ENCODE measurements at places on chromosomes 12 and 14.

DNA sequence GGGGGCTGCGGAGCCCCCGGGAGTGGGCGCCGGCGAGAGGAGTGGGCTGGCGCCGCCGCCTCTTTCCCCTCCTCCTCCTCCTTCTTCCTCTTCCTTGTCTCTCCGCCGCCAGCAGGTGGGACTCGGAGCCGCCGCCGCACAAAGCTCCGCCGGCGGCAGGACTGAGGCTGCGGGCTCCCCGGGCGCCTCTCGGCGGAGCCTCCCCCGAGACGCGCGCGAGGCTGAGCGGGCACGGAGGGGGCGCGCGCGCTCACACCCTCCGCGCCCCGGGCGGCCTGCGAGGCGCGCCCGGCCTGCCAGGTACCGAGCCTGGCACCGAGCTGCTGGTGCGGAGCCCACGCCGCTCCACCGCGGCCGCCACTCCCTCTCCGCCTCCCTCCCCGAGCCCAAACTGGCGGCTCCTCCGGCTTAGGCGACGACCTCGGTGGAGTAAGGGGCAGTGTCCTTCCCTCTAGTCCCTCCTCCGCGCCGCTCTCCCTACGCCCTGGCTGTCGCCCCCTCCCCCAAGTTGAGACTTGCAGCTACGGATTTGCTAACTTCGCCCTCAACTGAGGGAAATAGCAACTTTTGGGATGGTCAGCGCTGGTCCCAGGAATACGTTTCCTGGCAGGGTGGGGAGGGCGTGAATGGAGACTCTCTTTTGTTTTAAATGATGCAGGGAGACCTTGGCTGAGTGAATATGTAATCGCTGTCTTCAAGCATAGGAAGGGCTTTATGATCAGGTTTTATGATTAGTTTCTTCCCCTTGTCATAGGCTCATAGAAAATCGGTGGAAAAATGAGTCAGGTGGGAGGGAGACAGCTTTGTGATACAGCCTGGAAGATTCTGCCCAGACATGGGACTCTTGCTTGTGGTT, 199.5 kb upstream of the CAND1 start:
- peak; percentile 15 for DNase-seq

GRCh38 chr12:24079083-24079482, 129.6 kb upstream of the SOX5 start:
- no peak for DNase-seq

- DNase-seq = no peak
These were observed 30.9 kb upstream of the SYNDIG1L start for GRCh38 chr14:74456684-74457564.

- no peak for DNase-seq
These were observed 56.8 kb upstream of the CNOT2 start for GRCh38 chr12:70186436-70186835.

DNA sequence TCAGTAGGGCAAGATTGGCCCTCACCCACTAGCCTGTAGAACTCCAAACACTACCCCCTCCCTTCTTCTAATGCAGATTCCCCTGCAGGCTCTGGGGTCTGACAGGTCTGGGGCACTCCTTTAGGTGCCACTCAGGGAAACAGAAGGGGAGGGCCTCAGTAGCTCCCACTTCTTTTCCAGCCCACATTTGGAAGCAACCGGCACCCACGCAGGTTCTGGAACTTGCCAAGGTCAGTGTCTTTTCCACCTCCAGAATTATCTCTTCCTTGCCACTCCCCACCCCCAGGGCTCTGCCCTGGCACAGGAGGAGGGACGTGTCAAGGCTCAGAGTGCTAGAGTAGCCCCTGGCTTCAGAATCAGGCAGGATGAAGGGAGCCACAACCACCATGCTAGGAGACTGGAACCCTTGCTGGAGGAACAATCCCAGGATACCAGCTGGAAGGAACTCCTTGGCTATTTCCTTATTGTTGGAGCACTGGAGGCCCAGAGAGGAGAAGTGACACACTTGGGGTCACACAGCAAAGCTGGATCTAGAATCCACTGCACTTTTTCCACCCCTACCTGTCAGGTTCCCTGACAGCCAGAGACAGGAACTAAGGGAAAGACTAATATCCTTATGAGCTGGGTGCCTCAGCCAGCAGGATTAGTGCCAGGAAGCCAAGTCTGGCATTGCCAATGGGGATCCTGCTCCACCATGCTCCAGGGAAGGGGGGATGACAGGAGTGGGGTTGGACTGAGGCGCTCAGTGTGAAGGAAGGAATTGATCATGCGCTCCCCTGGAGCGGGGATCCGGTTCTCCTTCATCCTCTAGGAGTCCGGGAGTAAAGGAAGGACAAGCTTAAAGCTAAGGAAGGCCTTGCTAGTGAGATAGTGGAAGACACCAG, 1.8 kb upstream of the FIGNL2 start:
- no peak for DNase-seq

GRCh38 chr14:52078721-52079120, 9.9 kb upstream of the NID2 start:
- DNase-seq = no peak

DNA sequence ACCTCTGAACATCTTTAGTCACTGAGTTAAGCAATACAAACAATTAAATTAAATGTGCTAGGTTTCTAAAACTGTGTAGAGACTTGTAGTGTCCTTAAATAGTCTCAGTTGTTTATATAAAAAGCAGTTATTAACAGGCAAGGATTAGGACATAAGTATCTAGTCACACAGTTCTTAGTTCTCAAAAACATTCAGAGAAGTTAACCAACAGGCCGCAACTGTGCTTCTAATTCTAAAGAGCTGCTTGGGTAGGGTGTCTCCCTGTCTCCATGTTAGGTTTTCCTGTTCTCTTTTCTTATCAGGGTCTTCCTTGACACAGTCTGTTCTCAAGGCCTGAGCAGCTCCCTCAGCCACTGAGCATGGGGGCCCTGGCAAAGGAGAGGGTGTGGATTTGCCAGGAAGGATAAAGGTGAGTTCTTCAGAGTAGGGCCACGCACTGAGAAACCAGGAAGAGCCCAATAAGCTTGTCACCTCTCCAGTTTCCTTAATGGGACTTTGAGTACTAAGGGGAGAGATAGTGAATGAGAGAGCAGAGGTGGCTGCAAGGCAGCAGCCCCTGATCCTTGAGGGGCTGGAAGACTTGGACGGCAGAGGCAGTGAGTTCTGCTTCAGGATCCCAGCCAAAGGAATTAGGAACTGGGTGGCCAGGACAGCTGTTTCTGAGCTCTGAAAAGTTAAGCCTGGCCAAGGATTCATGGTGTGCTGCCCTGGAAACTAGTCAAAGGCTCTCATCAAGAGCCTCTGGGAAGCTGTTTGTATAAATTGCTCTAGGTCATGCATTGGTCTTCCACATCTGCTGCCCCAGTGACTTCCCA, 177.3 kb downstream of the MYRFL start:
- DNase-seq = no peak

- DNase-seq = no peak
These were observed 435.2 kb upstream of the DCN start for GRCh38 chr12:91617818-91618217.

DNA sequence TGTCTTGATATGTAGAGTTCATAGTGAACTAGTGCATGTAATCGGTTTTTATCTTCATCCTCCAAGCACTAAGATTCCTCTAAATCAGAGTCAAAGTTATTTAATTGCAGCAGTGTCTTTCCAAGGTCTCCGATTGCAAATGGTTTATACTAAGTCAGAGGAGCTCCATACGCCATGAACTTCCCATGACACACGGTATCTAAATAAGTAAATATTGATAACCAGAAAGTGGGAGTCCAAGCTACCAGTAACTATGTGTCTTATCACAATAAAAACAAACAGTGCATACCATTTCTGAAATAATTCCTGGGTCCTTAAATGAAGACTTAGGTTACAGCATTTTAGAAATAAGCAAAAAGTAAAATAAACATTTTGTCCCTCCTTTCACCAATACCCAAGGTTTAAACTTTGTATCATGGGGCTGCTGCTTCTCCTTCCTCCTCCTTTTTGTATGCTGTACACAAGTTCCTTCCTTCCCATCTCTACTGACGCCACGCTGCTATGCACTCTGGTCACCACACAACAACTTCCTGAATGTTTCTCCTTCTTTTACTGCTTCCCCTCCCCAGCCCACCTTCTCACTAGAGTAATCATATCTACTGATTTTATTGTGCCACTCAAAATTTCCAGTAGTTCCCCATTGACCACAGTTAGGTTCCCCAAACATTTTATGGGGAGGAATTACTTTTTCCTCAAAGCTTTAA, 10.7 kb downstream of the NR1H4 start:
- DNase-seq = no peak

- no peak for DNase-seq
These were observed 117.6 kb downstream of the SCARB1 start for GRCh38 chr12:124745891-124746570.

- DNase-seq = no peak
These were observed 121.9 kb downstream of the PDE3A start for GRCh38 chr12:20490213-20490612.

GRCh38 chr12:121791671-121792551, 1.6 kb downstream of the RHOF start:
- DNase-seq = no peak

DNA sequence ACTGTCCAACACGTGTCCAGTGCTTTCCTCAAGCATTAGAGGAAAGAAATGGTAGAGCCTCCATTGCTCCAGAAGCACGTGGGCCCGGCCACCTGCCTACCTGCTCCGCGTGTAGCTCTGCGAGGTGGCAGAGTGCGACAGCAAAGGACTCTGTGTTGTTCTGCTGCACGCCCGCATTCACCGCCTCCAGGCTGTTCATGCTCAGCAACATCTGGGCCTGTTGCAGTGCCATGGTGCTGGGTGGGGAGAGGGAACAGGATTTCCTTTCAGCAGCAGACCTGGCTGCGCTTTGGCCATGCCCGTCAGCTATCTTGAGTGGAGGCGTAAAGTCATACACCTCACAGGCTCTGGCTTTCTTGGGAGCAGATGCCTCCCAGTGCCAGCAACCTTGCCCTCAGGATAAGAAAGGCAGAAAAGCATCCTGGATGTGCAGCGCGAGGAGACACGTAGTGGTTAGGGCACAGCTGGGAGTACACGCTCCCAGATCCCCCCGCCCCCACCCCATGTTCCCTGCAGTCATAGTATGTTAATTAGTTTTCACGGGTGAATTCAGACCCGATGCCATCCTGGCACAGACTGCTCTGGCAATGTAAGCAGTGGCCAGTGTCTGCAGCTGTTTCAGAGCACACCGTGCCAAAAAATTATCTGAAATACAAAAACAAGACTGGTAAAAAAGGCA, 25.1 kb downstream of the ANAPC5 start:
- no peak for DNase-seq

DNA sequence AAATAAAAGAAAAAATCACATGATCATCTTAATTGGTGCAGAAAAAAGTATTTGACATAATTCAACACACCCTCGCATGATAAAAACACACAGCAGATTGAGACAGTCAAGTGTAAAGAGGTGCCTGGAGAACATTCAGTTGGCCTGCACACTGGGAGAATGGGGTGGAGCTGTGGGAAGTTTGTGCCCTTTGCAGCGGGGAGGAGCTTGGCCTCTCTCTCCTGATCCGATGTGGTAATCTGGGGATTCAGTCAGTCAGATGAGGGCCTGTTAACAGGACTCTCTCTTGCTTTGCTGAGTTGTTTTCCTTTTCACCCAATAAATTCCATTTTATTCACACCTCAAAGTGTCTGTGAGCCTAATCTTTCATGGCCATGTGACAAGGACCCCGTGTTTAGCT, 5.9 kb downstream of the SERPINA6 start:
- no peak for DNase-seq

- DNase-seq = no peak
These were observed 369.2 kb downstream of the NAV3 start for GRCh38 chr12:78199926-78200325.

GRCh38 chr12:64128366-64128765, 93.7 kb downstream of the KICS2 start:
- DNase-seq = no peak

GRCh38 chr14:40694023-40694422, 912.7 kb upstream of the LRFN5 start:
- no peak for DNase-seq

- no peak for DNase-seq
These were observed 5.6 kb downstream of the MLEC start for GRCh38 chr12:120692524-120693033.

GRCh38 chr14:34398024-34398423, 64.0 kb downstream of the SPTSSA start:
- no peak for DNase-seq

DNA sequence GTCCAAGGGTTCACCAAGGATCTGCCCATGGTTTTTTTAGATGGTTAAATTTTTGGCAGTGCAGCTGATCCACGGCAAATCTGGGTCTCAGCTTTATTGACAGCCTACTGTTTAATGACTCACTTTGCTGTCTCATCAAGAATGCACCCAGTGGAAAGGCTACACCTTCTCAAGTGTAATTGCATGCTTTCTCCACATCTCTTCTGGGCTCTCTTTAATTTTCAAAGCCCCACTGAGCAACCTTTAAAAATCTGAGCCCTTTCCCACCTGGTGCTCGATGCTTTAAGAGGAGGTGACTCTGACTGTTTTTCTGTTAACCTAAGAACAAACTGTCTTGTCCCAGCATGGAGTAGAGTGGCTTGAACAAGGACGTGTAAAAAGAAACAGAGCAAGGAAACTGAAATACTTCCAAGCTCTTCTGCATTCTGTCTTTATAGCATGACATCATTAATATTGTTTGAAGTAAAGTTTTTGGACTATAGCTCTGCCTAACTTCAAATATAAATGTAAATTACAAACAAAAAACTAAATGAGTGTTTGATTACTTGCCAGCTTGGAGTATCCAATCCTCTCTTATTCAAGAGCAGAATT, 214.2 kb upstream of the KRR1 start:
- DNase-seq = no peak

DNA sequence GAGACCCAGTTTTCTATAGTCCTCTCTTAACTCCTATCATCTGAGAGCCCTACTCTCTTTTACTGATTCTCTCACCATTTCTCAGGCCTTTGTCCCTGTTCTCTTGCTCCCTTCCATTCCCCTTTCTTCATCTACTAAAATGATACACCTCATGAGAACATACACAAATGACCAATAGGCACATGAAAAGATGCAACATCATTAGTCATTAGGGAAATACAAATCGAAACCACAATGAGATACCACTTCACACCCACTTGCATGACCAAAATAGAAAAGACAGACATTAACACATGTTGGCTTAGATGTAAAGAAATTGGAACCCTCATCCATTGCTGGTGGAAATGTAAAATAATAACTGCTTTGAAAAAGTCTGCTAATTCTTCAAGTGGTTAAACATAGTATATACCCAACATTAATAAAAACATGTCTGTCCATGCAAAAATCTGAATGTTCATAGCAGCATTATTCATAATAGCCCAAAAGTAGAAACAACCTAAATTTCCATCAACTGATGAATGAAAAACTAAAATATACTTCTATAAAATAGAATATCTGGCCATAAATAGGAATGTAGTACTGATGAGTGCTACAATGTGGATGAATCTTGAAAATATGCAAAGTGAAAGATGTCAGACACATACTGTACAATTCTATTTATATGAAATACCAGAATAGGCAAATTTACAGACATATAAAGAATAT, 66.0 kb downstream of the DENND5B start:
- DNase-seq = no peak

- DNase-seq = no peak
These were observed 7.0 kb downstream of the MLF2 start for GRCh38 chr12:6745741-6746525.

GRCh38 chr12:91565846-91566245, 383.2 kb upstream of the DCN start:
- no peak for DNase-seq

GRCh38 chr12:23944067-23944466, 5.4 kb downstream of the SOX5 start:
- DNase-seq = no peak

- DNase-seq = no peak
These were observed 19.1 kb downstream of the ANG start for GRCh38 chr14:20707622-20708021.
